Fibroblast of the conjunctiva (primary cell): ENCODE measurements at places on chromosomes 2 and 18.

DNA sequence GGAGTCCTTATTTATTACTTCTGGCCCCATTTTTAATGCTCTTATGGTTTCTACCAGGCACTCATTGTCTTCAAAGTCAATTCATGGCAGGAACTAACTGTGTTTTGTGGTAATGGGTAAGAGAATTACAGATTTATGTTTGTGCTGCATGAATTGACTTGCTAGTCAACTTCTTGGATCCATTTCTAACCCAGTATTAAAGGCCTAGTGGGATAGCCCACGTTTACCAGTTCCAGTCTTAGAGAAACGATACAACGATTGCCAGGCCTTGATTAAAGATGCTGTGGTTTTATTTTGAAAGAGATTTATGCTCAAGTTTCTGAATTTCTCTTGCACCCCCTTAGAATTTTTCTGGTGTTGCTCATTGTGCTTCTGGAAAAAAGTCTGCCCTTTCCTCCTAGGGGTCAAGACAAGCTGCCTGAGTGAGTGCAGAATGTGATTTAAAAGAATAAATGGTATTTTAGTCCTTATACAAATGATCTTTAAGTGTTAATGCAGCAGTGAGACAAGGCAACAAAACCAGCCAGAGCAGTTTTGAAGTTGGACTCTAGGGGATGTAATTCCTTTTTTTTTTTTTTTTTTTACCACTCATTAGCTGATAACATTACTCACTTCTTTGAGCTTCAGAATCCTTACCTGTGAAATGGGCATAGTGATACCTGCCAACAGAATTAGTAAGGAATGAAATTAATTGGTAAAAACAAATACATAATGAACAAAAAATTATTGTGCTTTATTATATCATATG, 101.5 kb downstream of the ARHGAP15 start:
- no peak for DNase-seq

- no peak for DNase-seq
Observed at GRCh38 chr2:6423157-6423556, 442.6 kb downstream of the CMPK2 start.

DNA sequence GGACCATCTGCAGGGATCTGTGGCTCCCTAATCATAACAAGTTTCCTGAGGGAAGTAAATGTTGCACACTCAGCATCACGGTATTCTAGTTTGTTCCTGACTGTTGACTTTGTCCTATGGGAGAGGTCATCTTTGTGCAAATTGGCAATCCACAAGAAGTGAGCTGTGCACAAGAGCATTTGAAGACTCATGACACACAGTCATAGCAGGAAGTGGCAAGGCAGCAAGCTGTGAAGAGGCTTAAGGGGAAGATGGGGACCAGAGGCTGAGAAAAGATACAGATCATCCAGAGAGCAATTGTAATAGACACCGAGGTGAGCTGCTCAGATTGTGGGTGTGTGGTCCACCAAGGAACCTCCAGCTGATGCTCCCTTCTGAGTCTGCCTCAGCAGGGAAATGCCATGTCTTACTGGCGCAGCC, 2.7 kb downstream of the TNP1 start:
- DNase-seq: no peak

- DNase-seq: no peak
Observed at GRCh38 chr2:65438137-65438899, 5.9 kb upstream of the SPRED2 start.

- DNase-seq: peak; percentile 35
Observed at GRCh38 chr2:188573453-188573852, 281.8 kb downstream of the GULP1 start.

GRCh38 chr2:16187482-16187817, 247.1 kb downstream of the MYCN start:
- no peak for DNase-seq

GRCh38 chr2:10909996-10910341, 1.8 kb upstream of the KCNF1 start:
- DNase-seq: no peak

DNA sequence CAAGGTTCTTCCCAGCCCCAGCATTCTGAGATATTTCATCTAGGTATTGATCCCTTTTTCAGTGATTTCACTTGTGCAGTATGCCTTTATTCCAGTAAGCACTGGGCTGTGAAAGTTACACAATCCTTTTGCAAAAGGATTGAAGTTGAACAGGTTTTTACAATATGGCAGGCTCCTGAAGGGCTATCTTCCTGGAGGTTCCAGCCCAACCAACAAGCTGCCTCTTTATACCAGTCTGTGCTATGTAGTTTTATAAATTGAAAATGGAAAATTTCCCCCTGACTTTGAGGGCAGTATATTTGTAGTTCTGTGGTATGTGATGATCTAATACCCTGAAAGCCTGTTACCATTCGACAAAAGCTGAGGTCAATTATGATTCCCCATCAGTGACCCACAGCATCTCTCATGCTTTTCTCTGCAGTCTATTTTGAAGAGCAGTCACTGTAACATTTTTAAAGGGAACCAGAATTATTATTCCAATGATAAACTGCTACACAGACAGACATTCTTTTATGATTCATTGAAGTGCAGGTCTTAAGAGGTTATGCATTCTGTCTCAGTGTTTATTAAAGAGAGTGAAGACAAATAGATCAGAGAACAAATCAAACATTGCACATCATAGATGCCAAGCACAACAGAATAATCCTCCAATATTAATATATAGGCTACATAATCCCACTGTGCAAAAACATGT, 35.2 kb upstream of the STPG4 start:
- no peak for DNase-seq

GRCh38 chr2:85057226-85057962, 75.8 kb upstream of the TCF7L1 start:
- no peak for DNase-seq

- no peak for DNase-seq
Observed at GRCh38 chr2:56334622-56335021, 150.8 kb downstream of the CCDC85A start.

GRCh38 chr2:157875641-157876065, 477 bp downstream of the ACVR1 start:
- no peak for DNase-seq

- no peak for DNase-seq
Observed at GRCh38 chr2:152594022-152594766, 123.1 kb downstream of the PRPF40A start.

DNA sequence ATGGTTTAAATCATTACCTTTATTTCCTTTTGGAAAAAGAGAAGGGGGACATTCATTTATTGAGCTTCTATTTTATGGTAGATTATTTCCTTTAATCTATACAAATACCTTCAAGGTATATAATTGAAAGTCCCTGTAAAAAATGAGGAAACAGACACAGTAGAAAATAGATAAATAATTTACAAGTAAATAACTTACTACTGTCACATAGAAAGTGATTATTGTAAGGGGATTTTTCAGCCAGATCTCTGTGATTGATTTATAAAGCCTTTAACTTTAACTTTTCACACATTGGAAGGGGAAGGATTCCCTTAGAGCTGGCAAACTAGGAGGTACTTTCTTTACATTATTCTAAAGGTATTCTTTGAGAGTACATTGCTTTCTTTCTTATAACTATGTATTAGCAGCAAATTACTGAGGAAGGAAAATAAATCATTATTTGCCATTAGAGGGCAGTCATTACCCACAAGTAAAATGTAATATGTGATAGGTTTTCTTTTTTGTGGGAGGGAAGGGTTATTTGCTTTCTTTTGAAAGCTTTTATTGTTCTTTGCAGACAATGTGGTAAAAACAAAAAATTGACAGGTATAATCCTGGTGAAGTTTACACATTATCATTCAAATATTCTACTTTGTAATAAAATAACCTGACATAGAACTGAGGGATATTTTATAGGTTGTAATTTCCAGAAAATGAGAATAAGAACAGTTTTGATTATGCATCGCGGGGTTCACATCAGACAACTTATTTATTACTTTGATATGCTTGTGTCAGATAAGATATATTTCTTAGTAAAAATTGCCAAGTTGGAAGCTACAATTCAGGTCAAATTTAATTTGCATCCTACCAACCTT, 24.8 kb upstream of the RPE start:
- peak; percentile 20 for DNase-seq

GRCh38 chr2:133836691-133837345, 268.6 kb upstream of the NCKAP5 start:
- DNase-seq: no peak

- no peak for DNase-seq
Observed at GRCh38 chr2:8679567-8679826, 2.4 kb upstream of the ID2 start.

DNA sequence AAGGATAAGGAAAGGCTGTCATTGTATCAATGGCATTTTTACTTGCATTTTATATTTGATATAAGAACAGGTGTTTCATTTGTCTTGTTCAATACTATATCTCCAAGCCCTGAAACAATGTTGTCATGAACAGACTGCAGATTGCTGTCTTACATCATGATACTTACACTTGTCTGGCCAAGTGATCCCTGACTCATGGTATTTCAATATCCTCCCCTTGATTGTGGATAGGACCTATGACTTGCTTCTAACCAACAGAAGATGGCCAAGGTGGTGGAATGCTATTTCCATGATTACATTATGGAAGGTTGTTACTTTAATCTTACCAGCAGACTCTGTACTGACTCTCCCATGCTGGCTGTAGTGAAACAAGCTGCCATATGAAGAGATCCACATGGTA, 471.1 kb downstream of the CCDC85A start:
- DNase-seq: no peak

- peak; percentile 99 for DNase-seq
Observed at GRCh38 chr2:127508631-127509034, 17.7 kb downstream of the IWS1 start.

- DNase-seq: no peak
Observed at GRCh38 chr2:223865124-223865523, 27.7 kb upstream of the AP1S3 start.

- DNase-seq: no peak
Observed at GRCh38 chr2:202286595-202286994, 21.0 kb downstream of the NOP58 start.

DNA sequence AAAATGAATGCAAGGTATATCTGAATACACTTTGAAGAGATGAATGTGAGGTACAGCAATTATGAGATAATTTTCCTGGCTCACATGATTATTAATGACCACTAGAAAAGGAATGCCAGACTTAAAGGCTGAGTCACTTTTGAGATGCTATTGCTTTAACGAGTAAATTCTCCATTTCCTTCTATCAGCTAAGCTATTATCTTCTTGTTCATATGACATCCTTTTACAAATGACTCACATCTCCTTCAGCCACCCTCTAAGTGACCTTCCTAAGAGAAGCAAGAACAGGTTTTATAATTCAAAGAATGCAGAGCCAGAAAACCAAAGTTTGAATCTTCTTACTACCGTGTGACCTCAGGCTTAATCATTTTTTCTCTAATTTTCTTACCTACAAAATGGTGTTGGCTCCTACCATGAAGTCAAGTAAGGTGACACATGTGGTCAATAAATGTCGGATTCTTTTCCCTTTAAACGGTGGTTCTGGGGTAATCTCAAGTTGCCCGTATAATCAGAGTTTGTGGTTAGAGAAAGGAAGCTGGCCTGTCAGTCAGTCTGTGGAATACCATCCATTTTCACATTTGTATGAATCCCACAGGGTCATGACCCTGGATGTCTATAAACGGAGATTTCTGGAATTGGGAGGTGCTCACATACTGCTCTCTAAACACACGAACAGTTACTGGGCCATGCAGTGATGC, 184.0 kb upstream of the PID1 start:
- peak; percentile 13 for DNase-seq

DNA sequence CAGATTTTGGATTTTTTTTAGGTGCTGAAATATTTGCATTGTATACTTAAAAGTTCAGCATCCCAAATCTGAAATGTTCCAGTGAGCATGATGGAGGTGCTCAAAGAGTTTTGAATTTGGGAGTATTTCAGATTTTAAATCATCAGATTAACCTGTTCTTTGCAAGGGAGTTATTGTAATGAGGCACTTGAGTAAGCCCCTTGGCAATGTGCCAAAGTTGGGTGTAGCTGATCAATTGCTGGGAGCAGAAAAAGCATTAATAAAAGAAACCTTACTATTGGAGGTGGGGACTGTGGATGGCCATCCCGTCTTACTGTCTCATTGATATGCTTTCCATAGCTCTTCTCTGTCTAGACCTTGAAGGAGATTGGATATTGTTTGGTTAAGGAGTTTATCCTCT, 28.3 kb downstream of the MALT1 start:
- DNase-seq: no peak

GRCh38 chr2:86593266-86593665, 30.0 kb upstream of the CHMP3 start:
- no peak for DNase-seq

- peak; percentile 31 for DNase-seq
Observed at GRCh38 chr2:221097568-221097915, 474.6 kb downstream of the EPHA4 start.
